Ovary (tissue), 10 donors: ENCODE measurements at places on chromosomes 7 and 10. TPM values are rescaled to one million over a fixed set of nuclear protein-coding genes. Genes with fewer than 3 reads are reported as not detected.

- no peak for DNase-seq
Measured at GRCh38 chr10:133327651-133328357, 8.9 kb downstream of the CALY start.

- no peak for DNase-seq
Measured at GRCh38 chr7:130821864-130822263, 87.9 kb upstream of the KLF14 start.

GRCh38 chr10:53209944-53210611 lies 437.5 kb upstream of the MBL2 start:
- DNase-seq = no peak

AKR1C8 gene
- total RNA-seq = not detected

HTR5A gene
- total RNA-seq = not detected

GRCh38 chr10:18071591-18071990 lies 68.6 kb upstream of the CACNB2 start:
- no peak for DNase-seq

GRCh38 chr7:74176555-74176954 lies 2.4 kb downstream of the EIF4H start:
- no peak for DNase-seq

SAP25 gene
- total RNA-seq = 10.1 TPM

- no peak for DNase-seq
Measured at GRCh38 chr7:20220921-20221547, 3.9 kb upstream of the MACC1 start.

DNA sequence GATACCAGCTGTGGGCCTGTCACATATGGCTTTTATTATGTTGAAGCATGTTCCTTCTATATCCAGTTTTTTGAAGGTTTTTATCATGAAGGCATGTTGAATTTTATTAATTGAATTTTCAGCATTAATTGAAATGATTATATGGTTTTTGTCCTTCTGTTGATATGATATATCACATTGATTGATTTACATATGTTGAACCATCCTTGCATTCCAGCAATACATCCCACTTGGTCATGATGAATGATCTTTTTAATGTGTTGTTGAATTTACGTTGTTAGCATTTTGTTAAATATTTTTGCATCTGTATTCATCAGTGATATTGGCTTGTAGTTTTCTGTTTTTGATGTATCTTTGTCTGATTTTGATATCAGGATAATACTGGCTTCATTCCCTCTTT lies 21.2 kb downstream of the PRSS37 start:
- no peak for DNase-seq

- DNase-seq = no peak
Measured at GRCh38 chr7:35524112-35524804, 170.7 kb downstream of the HERPUD2 start.

DNA sequence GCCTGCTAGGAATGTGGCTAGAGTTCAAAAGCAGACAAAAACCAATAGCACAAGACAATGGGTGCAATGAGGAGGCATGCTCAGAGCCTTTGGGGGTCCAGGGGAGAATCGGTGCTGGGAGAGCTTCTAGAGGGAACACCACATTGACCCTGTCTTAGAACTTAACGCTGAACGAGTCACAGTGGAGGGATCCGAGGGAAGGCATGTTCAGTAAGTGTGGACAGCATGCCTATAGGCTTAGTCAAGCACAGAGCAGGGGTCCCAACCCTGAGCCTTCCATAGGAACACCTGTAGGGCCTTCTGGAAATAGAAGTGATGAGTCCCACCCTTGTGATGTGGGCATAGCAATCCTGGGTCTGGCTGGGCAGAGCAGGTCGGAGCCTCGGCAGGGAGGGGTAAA lies 148.7 kb downstream of the PKD1L1 start:
- no peak for DNase-seq

- no peak for DNase-seq
Measured at GRCh38 chr7:141231018-141231792, 157.3 kb downstream of the TMEM178B start.

CHN2 gene
- total RNA-seq = 28.3 TPM

SFRP4 gene
- total RNA-seq = 88.0 TPM

GRCh38 chr10:26735435-26735834 lies 37.9 kb downstream of the PDSS1 start:
- DNase-seq = no peak

GRCh38 chr10:17580885-17581284 lies 36.3 kb downstream of the HACD1 start:
- no peak for DNase-seq

DNA sequence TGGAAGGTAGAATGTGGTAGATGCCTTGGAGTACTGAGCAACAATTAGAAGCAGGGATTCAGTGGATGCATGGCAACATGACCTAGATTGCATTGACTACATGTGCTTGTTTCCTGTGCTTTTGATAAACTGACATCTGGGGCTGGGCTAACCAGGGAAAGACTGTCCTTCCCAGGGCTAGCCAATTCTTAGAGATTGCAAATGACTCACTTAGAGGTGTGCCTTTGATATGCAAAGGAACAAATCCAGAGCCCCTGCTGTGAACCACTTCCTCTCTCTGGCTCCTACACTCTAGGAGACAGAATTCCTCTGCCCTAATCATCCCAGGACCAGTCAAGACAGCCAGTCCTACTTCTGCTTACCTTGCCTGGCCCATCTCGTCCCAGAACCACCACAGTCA lies 651.5 kb downstream of the LRMDA start:
- DNase-seq = no peak
